ENCODE measurements at places on chromosomes 1 and 21.

GRCh38 chr1:172630056-172630818 lies 28.7 kb upstream of the FASLG start:
- DNase-seq: no peak

DNA sequence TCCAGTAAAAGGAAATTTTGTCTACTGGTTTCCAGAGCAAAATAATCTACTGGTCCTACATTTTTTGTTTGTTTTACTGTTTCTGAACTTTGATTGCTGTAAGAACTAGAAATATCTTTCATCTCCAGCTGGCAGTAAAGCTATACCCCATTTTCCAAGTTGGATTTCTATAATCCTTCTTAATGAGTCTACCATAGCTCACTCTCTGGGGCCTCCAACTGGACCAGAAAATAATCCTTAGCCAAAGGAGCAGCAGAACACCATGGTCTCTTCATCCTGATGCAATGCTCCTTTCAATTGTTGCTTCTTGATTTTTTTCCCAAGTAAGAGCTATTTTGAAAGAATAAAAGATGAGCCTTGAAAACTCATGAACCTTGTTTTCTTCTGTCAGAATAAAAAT lies 110.0 kb upstream of the COL11A1 start:
- no peak for DNase-seq

- no peak for DNase-seq
Measured at GRCh38 chr1:235980976-235981375, 83.9 kb downstream of the NID1 start.

- no peak for DNase-seq
Measured at GRCh38 chr1:90504509-90504908, 212.6 kb downstream of the BARHL2 start.

GRCh38 chr1:219898375-219898774 lies 30.0 kb downstream of the SLC30A10 start:
- DNase-seq: no peak

- no peak for DNase-seq
Measured at GRCh38 chr1:244106837-244107493, 55.9 kb downstream of the ZBTB18 start.

DNA sequence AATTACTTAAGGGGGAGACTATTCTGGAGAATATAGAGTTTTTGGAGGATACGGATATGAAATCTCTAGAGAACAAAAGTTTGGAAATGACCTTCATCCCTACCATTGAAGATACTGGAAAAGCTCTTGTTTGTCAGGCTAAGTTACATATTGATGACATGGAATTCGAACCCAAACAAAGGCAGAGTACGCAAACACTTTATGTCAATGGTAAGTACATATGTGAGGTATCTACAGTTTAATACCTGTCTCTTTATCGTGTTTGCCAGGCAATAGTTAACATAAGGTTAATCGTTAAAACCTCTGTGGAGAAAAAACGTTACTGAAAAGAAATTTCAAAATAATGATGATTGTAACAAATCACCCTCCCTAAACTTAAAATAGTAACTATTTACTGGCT lies 11.8 kb downstream of the VCAM1 start:
- no peak for DNase-seq

GRCh38 chr1:97553971-97554370 lies 366.9 kb downstream of the DPYD start:
- DNase-seq: no peak

GRCh38 chr1:156148216-156148615 lies 5.2 kb upstream of the SEMA4A start:
- DNase-seq: peak; percentile 67

DNA sequence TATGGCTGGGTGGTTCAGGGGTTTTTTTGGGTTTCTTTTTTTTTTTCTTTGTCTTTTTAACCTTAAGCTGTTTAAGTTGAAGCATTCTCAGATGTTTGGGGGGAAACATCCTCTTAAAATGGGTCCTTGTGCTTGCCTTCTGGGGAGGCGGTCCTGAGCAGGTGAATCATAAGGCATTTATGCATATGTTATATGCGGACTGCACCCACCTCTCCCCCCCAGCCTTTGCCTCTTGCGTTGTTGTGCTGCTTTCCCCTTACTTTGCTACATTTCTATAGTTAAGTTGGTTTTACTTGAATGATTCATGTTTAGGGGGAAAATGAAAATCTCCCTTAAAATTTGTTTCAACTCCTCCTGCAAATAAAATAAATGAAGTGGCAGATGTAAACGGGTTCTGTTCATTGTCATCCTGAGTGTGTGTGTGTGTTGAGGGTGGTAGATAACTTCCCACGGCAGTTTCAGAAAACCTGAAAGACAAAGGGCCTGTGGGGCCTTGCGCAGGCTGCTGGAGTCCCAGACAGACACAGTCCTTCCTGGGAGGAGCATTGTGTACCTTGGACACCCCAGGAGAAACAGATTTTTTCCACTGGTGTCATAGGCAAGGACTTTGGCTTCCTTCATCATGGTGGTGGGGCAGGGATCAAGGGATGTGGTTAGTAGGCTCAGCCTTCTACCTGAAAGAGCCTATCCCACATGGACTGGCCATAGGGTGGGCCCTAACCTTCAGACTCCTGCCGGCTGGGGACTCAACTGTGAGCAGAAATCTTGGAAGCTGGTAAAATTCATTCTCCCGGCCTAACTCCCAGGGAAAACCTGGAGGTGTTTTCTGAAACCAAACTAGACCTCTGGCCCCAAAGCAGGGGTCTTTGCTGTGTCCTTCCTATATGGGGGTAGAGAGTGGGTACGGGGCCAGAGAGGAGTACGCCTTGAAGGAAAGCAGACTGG lies 926 bp upstream of the SH3D21 start:
- no peak for DNase-seq

DNA sequence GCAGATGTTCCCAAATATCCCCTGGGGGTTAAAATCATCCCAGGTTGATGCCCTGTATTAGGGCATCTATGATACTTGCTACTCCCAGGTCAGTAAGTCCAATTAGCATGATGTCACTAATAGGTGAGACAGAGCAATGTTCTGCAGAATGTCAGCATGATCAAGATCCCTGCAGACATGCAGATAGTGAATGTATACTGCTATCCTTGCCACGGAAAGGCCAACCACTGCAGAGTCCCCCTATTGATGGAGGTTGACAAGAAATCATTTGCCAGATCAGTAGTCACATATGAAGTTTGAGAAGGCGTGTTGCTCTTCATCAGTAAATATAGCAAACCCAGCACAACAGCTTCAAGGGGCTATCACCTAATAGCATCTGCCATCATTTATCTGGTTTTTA lies 97.4 kb downstream of the SETD4 start:
- no peak for DNase-seq

- no peak for DNase-seq
Measured at GRCh38 chr1:15168479-15168878, 14.9 kb downstream of the TMEM51 start.

- peak; percentile 5 for DNase-seq
Measured at GRCh38 chr1:110003747-110004428, 19.3 kb downstream of the AHCYL1 start.

DNA sequence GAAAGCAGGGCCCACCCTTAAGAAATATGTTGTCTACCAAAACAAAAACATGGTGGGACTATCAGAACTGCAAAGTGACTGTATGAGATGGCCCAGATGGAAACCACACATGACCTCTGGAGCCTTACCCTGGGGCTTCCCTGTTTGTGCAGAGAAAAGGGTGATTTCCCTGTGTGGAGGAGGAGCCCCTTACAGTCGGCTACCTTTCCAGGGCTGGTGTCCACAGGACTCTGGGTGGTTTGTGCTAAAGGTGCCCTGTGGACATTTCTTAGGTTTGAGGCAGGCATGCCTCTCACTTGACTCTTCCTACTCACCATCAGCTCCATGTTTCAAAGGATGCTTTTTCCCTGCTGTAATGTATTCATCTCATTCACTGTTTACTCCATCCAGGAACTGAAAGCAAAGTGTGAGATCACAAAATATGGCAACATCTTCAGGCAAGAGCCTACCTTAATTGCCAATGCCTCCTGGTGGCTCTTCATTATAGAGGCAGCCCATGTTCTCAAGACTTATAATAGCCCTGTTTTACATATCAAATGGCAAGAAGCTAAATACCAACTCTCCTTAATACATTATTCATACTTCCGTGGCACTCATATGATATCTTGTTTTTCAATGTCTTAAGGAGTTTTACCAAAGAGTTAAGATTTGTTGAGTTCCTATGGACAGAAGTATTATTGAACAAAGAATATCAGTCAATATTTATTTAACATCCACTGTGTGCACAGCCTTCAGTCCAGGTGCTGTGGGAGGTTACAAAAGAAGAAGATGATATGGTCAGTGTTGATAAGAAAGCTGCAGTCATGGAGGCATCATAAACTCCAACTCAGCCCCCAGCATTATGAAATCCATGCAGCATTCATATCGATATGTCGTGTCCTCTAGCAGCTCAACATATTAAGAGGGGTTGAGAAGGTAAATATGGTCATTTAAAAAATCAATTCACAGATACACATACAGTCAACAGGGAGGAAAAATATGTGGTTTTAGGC lies 15.5 kb upstream of the TFF3 start:
- DNase-seq: no peak

DNA sequence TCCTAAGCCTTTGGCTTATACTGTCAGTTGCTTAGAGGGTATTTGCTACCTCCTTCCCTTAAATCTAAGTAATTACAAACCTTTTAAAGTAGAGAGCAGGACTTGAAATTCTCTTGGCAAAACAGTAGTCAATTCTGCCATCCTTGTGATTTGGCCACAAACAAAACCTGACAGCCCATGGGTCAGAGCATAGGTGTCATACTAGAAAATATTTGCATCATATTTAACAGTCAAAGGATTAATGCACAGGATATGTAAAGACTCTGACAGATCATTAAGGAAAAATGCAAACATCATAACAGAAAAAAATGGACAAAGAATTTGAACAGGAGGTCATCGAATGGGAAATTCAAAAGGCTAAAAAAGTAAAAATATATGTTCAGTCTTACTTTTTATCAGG lies 50.5 kb downstream of the ZFYVE9 start:
- no peak for DNase-seq

DNA sequence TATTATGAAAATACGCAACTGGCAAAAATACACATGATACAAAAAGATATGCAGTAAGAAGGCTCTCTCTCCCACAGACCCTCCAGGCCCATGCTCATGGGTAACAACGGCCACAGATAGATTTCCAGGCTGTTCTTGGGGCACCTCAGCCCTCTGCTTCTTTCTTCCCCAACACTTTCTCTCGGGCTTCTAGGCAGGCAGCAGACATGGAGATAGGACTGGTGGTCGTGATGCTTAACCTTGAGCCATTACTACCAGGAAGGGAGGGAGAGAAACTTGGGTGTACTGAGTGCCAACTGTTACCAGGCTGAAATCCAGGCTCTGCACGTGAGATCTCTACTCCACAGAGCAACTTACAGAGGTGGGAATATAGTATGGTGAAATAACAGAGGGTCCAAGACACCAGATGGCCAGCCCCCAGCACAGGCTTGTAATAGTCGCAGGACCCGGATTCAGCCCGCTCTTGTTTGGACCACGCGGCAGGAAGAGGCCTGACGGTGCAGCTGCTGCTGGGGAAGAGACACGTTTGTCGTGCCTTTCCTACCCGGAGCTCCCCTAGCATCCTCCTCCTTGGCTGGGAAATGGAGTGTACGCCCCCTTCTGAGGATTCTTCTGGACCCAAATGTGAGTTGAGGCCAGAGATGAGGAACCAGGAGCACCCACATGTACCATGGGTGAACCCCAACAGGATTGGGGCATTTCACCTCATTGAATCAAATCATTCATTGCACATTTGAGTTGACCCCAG lies 441.1 kb upstream of the VAMP3 start:
- DNase-seq: no peak

DNA sequence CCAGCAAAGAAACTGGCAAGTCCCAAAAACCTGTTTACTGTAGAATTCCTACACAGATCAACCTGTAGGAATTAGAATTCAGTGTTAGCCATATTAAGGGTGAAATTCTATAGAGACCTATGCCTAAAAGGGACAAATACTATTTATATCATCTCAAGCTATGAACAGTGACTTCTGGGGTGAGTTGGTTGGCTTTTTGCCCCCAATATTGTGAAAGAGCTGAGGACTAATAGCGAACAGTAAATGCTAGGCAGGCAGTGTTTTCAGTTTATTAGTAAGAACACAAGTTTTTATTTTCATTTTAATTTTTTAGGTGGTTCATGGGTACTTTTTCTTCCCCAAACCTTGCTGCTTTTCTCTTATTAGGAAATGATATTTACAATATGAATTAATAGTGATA lies 15.3 kb downstream of the SLC16A4 start:
- no peak for DNase-seq

- no peak for DNase-seq
Measured at GRCh38 chr1:62058956-62059355, 135.7 kb upstream of the L1TD1 start.

DNA sequence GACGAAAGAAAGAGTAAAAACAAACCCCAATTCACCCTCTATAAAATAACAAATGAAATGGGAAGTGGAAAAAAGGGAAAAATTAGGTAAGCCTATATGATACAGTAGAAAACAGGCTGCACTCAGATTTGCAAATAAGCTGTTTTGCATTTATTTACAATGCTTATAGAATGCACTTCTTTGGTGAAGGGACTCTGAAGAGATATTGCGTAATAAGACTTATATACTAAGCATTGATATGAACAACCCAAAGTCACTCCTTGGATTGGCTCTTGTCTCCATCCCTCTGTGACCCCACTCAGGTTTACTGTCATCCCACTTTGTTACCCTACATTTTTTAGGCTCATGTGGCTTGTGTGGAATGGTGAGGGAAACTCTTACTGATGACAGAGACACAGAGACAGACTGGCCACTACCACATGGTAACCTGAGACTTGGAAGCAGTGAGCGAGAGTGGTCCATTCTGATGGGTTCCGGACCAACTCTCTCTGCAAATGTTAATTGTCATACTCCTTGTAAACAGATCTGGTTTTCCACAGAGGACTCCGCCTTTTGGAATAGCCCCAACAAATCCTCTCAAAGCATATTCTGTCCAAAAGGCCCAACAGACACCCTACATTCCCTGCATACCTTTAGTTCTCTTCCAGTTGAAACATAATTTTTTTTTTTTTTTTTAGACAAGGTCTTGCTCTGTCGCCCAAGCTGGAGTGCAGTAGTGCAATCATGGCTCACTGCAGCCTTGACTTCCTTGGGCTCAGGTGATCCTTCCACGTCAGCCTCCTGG lies 11.0 kb downstream of the GSTM5 start:
- DNase-seq: no peak

- no peak for DNase-seq
Measured at GRCh38 chr1:95072117-95072516, 634 bp downstream of the ALG14 start.

GRCh38 chr1:37073854-37074379 lies 39.6 kb upstream of the GRIK3 start:
- no peak for DNase-seq

DNA sequence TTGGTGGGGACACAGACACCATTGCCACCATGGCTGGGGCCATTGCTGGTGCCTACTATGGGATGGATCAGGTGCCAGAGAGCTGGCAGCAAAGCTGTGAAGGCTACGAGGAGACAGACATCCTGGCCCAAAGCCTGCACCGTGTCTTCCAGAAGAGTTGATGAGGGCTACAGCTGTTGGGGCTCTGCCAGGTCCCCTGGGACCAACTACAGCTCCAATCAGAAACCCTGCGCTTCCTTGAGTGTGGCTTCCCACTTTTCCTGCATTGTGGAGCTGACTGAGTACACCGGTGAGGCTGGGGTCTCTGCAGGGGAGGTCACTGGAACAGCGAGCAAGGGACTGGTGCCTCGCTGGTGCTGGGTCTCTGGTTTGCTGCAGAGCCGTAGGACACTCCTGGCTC lies 4.5 kb downstream of the ADPRS start:
- DNase-seq: no peak
